ENCODE measurements at places on chromosomes 11 and 22.

DNA sequence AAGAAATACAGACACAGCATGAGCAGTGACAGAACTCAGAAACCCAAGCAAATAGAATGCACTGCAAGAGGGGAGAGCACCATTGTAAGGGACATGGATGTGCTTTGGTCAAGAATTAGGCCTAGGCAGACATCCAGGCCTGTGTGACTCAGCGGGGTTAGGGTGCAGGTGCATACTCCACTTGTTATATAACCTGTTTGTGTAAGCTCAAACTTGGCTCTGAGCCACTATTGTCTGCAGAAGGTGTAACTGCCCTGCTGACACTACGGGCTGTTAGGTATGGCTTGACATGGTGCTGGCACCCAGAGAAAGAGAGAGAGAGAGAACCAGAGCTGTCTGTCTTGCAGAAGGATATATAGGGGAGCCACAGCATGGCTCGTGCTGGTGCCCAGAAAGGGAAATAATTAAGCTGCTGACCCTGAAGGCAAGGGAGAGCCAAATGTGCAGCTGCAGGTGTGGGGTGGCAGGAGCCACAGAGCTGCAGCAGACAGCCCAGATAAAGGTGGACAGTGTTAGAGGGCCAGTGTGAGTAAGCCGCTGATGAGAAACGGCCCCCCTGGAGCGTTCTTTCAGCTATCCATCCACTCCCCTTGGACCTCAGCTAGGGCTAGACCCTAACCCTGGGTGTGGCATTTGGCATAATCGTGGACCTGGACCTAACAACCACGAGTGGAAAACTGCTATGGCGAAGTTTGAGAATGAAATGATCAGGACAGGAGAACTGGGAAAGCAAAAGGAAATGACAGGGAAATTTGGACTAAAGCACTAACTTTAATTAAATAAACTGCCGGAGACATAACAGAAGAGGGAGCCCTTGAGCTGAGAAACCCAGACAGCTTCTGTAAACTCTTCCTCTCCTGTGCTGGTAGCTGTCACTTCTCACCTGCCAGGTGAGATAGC is 253.0 kb upstream of the CCDC179 start:
- no peak for DNase-seq

GRCh38 chr11:22869325-22869724 is 9.1 kb upstream of the CCDC179 start:
- DNase-seq = no peak

DNA sequence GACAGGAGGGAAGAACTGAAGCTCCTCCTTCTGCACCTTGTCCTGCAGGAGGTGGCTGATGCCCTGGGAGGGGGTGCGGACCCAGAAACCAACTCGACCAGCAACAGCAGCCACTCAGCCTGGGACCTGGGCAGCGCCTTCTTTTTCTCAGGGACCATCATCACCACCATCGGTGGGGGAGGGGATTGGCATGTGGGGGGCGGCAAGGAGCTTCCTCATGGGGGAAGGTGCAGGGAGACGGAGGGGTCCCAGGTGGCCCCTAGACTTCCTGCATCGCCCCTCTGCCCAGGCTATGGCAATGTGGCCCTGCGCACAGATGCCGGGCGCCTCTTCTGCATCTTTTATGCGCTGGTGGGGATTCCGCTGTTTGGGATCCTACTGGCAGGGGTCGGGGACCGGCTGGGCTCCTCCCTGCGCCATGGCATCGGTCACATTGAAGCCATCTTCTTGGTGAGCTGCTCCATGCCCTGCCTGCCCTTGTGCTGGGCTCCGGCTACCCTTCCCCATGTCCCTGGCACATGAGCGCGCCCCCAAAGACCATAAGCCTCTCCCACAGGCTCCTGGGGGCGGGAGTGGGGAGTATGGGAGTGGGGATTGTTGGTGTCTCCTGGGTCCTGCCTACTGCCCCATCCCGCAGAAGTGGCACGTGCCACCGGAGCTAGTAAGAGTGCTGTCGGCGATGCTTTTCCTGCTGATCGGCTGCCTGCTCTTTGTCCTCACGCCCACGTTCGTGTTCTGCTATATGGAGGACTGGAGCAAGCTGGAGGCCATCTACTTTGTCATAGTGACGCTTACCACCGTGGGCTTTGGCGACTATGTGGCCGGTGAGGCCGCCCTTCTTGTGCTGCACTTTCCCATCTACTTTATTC is 3.1 kb upstream of the CATSPERZ start:
- DNase-seq = no peak

DNA sequence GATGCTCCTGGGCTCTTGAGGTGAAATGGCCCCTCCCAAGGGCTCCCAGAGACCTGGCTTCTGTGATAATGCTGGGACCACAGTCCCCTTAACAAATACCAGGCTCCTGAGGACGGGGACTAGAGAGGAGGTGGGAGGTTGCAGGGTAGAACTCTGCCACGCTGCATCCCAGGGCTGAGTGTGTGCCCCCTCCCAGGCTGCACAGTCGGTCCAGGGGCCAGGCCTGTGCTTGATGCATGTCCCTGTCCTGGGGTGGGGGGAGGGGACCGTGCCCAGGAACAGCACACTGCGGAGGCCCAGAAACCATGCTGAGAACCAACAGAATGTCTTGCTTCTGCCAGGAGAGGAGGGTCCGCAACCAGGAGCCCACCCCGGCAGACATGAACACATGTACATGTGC is 9.3 kb downstream of the CSF2RB start:
- no peak for DNase-seq

- no peak for DNase-seq
Measured at GRCh38 chr11:99638073-99638553, 617.4 kb downstream of the CNTN5 start.

DNA sequence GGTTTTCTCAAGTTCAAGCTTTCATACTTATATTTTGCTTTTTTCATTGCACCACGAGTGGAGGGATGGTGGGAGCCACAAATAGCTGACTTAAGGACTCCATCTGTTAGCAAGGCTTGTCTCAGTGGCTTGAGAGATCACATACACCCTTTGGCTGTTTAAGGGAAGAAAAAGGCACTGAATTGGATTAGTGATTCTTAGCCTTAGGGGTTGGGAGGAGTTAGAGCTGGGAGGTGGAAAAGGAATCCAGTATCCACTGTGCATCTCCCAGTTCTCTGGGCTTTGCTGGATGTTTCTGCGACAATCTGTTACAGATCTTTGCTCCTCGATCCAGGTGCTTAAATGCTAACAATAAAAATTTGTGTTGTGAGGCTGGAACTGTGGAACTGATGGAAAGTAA is 593.6 kb downstream of the CNTN5 start:
- DNase-seq = no peak

- DNase-seq = no peak
Measured at GRCh38 chr11:92061456-92062062, 163.1 kb upstream of the FAT3 start.

DNA sequence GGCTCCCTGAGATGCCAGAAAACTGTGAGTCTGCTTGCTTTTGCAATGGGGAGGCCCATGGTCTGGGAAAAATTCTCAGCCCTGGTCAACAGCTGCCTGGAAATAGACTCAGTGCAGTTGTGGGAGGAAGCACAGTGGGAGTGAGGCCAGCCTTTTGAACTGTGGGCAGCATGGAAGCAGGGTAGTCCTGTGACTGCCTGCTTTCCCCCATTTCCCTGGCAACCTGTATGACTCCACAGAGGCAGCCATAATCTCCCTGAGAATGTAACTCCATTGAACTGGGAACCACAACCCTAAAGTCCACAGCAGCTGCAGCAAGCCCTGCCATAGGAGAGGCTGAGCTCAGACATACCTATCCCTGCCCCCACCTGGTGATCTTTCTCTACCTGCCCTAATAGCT is 494.6 kb upstream of the FAT3 start:
- no peak for DNase-seq

DNA sequence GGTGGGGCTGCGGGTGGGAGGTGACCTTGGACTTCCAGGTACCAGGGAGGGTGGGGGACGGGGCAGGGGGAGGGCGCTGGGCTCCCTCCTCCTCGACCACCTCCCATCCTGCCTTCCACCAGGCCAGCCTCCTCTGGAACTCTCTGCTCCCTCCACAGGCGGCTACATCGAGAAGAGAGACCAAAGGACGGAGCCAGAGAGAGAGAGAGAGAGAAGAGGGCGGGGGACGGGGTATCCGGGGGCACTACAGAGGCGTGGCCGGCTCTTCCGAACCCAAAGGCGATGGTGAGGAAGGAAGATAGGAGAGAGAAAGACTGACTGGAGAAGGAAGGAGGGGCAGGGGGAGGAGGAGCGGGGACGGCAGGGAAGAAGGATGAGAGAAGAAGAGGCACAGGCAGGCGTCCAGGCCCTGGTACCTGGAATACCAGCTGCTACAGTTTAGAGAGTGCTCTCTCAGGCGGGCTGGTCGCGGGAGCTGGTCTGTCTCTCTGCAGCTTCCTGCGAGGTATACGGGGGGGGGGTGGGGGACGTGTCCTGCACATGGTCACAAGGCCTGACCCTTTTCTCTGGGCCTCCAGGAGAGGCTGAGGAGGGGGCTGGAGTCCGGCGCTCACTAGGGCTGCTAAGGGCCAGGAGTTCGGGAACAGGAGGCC is 38.0 kb downstream of the IGSF9B start:
- DNase-seq = no peak

DNA sequence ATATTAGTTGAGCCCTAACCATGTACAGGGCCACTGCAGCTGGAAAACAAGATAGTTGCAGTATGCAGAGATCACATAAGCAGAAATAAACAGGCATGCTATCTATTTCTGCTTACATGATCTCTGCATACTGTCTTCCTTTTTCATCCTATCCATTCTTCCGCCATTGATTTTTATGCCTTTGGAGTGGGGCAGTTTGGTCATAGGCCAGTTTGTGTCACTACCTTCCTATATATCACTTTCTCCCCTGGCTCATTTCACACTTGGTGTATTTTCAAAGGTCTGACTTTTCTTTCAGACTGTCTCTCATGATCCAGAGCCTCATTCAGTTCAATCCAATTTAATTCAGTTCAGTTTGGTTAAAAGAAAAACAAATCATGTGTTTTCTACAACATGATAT is 829.6 kb downstream of the KCNA4 start:
- DNase-seq = no peak

DNA sequence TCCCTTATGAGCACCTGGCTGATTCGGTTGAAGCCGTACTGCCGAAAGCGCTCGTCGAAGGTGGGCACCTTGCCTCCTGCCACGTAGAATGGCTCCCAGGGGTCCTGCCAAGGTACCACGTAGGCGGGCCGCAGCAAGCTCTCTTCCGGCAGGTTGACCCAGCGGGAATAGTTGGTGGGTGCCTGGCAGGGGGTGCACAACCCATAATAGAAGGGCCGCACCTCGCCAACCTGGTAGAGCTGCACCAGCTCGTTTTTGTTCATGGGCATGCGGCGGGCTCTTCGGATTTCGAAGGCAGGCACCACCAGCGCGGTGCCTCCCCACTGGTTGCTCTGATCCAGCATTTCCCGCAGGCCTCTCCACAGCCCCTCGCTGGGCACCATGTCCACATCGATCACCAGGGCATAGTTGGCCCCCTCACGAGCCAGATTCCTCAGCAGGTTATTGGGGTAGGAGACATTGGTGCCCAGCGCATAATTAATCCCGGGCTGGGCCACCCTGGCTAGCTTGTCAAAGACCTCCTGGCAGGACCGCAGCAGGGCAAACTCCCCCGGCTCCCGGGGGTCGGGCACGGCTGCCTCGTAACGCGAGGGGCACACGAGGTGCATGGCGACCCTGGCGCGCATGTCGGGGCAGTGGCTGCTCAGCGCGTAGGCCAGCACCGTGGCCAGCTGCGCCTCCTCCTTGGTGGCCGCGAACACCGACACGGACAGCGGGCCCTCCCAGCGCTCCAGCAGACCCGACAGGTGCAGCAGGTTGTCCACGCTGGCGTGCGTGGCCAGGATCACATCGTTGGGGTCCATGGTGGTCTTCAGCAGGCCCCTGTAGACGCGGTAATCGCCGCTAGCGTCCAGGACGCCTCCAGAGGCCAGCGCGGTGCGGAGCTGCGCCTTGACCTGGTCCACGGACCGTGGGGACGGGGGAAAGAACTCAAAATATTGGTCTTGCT is 679 bp downstream of the B4GAT1 start:
- no peak for DNase-seq

DNA sequence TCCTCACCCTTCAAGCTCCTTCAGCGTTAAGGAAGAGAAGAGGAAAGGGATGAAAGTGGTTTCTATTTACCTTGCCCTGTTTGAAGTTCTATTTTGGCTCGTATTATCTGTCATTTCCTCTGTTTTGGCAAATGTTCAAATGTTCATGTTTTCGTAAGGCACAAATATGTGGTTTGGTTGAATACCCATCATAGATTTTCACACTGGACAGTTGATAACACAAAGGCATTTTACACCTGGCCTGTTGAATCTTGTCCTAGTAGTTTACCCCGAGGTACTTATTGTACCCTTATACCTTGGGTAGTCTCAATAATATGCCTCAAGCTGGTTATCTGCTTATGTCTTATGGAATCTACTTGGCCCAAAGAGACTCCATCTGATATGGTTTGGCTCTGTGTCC is 706.9 kb downstream of the METTL15 start:
- no peak for DNase-seq

DNA sequence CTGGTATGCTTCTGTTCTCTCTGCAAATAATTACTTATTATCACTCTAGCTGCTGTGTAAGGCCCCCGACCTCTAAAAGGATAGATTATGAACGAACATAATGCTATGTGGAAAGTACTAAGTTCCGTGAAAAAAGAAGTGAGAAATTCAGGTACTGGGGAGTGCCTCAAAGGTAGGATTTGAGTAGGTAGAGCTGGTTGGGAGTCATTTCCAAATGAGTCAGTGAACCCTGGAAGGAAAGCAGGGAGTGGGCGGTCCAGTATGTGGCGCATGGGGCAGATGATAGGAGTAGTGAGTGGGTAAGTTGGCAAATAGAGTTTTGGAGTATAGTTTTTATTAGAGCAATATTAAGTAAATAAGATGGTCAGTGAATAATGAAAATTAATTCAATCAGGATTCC is 2.4 kb downstream of the ZC3H12C start:
- no peak for DNase-seq
